Erythroblast (primary cell): ENCODE measurements at places on chromosomes 7 and 10.

DNA sequence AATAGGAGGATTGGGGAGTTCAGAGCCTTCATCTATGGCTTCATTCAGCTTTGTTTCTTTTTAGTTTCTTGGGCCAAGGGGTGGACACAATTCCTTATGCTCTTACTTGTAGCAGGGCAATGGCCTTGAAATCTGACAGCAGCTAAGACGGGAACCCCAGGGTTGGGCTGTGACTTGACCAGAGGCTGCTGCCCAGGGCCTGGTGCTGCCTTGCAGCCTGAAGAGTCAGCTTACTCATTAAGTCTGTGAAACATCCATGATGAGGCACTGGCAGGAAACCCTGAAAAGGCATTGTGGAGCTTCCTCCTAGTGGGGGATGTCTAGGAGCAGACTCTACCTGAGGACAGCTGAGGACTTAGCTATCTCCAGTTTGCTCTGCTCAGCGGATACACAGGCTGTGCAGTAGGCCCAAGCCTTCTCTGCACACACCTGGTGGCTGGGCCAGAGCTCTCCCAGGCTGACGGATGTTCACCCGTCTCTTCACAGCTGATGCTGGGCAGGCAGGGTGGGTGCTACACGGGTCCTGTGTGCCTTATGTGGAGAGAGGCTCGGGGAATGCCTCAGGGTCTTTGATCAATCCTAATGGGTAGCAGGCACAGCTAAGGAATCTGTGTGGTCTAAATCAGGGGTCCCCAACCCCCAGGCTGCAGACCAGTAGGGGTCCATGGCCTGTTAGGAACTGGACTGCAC is 17.8 kb downstream of the CXCL12 start:
- DNase-seq, result no peak

GRCh38 chr10:76991621-76992020 is 646.0 kb downstream of the KCNMA1 start:
- DNase-seq, result no peak

DNA sequence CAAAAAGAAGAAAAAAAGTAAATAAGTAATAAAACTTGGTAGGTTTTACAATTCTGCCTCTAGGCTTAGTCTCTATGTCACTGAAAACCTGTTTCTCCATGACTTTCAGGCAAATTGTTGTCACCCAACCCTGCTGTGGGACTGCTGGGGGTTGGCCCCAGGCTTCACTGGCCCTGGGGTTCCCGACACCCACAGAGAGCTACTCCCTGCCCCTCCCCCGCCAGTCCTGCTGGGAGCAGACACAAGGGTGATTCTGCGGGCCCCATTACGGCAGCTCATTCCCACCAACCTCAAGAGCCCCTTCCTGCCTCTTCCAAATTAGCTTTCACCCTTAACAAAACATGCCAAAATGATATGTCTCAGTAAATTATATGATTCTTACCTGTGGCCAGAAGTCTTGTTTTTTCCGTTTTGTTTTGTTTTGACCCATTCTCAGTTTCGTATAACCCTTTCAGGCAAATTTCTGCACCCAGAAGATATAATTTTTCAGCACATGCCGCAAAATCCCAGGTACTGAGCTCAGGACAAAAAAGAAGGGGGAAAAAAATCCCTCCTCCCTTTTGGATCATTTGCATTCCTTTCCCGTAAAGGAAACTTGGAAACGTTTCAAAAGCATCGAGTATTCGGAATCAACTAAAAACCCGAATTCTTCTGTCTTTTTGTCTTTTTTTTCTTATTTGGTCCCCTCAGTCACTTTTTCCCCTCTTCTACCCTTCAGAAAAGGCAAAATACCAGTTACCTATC is 27.8 kb downstream of the CHST15 start:
- no peak for DNase-seq

DNA sequence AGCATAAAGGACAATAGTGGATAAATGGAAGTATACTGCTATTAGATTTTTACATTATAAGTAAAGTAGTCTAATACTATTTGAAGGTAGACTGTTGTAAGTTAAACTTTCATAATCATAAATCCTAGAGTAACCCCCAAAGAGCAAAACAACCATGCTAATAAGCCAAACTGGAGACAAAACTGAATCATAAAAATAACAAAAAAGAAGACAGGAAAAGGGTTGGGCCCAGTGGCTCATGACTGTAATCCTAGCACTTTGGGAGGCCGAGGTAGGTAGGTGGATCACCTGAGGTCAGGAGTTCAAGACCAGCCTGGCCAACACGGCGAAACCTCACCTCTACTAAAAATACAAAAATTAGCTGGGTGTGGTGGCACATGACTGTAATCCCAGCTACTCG is 9.7 kb downstream of the CACUL1 start:
- no peak for DNase-seq

DNA sequence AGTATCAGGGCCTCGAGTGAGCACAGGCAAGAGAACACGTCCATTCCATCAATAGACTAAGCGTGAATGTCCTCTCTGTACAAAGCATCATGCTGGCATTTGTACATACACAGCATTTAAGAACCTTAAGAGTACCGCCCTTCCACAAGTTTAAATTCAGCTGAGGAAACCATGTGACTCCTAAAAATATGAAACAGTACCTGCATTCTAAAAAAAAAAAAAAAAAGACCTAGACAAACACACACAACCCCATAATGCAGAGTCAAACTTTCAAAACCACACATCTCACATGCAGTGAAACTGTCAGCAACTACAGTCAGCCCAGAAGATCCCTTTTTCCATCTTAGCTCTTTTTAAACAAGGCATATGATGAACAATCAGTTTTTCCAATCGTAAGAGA is 124.3 kb downstream of the DIP2C start:
- no peak for DNase-seq

DNA sequence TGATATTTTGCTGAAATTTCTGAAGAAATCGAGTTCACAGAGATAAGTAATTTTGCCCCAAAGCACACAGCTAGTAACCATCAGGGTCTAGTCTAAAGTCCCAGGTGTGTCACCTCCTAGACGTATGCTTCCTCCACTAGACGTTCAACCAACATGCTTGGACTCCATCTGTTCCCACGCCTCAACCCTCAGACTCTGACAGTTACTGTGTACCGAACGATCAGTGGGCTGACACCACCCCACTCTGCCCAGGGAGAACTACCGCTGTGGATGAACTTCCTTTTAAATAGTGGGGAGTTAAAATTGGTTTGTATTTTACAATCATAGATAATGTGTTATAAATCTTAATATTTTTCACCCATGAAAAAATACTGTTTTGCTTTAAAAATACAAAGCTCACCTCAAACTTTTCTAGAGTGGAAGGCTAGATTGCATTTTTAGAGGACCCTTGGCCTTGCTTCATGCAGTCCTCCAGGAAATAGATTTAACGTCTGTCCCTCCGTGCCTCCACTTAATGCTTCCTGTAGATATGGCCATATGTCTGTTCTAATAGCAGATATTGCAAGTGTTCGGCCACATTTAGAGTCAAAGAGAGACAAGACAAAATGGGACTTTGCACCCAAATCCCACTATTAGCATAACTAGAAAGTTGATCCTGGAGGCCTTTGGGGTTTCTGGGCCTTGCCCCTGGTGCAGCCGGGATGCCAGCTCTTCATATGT is 91.4 kb upstream of the ZPBP start:
- no peak for DNase-seq

DNA sequence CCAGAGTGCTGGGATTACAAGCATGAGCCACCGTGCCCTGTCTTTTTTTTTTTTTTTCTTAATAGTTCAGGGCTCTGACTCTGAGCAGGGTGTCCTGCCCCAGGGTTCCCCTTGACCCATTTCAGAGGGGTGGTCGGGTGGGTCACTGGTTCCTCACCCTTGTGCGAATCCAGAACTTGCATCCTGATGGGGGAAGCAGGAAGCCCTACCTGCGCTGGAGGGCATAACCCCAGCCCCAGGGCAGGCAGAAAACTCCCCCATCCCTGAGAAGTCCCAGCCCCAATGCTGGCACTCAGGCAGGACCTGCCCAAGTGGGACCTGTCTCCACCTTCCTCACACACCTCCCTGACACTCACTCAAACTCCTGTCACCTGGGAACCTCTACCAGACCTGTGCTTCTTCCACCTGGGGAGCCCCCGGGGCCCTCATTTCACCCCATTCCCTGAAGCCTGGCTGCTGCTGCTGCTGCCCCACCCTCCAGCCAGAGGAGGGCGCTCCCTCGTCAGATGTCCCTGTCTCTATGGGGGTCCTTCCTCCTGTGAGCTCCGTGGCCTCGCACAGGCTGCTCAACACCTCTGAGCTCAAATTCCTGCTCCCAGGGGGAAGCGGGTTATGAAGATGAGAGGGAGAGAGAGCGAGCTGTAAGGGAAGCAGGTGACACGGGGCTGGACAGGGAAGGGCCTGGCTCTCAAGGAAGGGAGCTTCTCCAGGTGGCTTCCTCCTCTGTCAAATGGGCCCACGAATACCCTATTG is 15.1 kb upstream of the ZNF273 start:
- DNase-seq, result peak; percentile 86

DNA sequence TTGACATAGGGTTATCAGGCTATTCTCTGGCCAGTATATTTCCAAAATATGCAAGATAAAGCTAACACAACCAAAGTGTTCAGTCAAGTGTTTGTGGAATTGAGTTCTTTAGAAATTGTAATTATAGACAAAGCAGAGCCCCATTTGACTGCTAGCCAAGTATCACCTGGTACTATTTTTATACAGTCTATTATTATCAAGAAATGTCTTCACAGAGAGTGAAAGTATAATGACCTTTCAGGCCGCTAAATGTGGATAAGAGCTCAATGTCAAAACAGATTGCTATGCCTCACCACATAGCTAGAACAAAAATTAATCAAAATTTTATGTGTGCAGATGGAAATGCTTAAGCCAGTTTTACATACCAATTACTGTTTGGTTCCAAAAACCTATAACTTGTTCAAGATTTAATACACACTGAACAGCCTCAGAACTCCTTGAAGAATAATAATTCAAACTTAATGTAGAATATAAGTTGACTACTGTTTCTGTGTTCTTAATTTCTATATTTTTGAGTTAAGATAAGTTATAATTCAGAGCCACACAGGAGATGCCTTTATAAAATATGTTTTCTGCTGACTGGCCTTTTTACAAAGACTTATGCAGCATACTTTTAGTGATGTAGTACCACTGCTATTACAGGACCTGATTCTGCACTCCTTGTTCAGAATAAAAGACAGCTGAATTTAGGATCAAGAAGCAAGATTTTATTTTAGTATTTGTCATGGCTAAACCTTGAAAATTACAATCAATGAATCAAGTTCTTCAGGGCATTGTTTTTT is 31.0 kb downstream of the PRPS1L1 start:
- DNase-seq, result no peak

- DNase-seq, result no peak
Observed at GRCh38 chr7:16637379-16637778, 8.2 kb downstream of the ANKMY2 start.

GRCh38 chr10:49410365-49411074 is 14.6 kb upstream of the DRGX start:
- DNase-seq, result no peak

DNA sequence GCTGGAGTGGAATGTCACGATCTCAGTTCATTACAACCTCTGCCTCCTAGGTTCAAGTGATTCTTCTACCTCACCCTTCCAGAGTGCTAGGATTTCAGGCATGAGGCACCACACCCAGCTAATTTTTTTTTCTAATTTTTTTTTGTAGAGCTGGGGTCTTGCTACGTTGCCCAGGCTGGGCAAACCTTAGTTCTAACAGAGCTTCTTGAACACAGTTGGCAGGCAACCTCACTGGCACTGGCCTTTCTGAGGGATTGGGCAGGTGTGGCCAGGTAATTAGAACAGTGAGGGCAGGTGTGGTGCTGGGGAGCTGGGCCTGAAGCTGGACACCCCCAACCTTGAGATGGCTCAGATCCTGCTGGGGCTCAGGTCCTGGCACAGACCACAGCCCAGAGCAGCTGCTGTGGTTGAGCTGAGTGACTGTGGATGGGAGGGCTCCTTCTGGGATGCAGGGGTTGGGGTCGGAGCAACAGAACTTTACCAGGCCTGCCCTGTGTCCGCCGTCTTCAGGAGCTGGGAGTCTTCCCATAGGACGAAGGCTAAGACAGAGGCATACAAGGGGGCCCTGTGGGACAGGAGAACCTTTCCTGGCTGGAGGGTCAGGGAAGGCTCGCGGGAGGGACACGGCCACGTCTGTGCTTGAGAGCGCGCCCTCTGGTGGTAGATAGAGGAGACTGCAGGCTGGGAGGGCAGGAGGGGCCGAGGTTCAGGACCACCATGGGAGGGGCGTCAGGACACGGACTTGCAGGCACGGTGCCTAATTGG is 48.2 kb downstream of the COL26A1 start:
- peak; percentile 40 for DNase-seq

DNA sequence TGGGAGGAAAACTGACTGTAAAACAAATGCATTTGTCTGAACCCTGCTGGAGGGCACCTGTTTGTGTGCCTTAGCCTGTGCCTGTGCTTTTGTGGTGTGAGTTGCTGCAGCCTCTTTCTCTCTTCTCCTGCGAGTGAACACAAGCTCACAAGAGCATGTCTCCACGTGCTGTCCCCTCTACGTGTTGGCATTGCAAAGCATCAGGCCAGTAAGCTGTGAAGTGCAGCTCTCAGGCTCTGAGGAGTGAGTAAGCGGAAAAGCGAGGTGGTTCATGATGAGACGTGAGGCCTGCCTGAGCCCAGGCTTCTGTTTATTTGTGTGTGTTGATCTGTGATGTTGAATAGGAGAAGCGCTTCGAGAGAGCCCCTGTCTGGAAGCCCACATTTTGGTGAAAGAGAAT is 85.6 kb upstream of the PDCD4 start:
- DNase-seq, result peak; percentile 26

- DNase-seq, result peak; percentile 6
Observed at GRCh38 chr10:72719941-72720592, 28.1 kb downstream of the MCU start.

GRCh38 chr10:120689777-120690529 is 161.2 kb upstream of the WDR11 start:
- no peak for DNase-seq

DNA sequence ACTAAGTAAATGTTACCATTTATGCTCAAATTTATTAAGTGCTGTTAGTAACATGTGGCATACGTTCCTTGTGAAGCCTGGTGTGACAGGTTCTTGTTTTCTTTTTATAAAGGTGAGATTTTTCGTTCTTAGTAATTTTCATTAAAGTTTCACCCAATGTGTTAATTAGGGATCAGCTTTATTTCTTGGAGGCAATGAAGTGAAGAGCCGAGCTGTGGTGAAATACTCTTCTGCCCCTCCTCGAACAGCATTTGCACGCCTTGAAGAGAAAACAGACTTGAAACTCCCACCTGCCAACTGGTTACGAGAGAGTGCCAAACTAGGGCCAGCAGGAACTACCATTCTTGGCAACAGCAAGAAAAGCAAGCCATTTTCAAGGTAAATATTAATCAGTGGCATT is 1.5 kb downstream of the EDRF1 start:
- no peak for DNase-seq

- DNase-seq, result peak; percentile 39
Observed at GRCh38 chr10:32795598-32796183, 162.3 kb downstream of the ITGB1 start.

DNA sequence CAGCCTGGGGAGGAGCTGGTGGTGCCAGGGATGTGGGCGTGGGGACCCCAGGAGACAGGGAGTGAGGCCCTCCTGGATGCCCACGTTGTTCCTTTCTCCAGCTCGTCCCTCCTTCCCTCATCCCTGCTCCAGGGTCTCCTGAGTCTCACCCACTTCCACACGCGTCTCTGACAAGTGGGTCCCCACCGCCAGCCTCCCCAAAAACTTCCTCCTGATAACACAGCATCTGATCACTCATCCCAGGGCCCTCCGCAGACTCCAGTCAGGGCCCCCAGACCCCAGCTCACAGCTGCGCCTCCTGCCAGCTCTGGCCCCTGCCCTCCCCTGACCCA is 60.6 kb upstream of the INPP5A start:
- DNase-seq, result no peak

GRCh38 chr7:93890041-93890463 is 501 bp downstream of the TFPI2 start:
- DNase-seq, result peak; percentile 3
